NCI-H345 (cell line): ENCODE measurements at places on chromosomes 12 and 14.

DNA sequence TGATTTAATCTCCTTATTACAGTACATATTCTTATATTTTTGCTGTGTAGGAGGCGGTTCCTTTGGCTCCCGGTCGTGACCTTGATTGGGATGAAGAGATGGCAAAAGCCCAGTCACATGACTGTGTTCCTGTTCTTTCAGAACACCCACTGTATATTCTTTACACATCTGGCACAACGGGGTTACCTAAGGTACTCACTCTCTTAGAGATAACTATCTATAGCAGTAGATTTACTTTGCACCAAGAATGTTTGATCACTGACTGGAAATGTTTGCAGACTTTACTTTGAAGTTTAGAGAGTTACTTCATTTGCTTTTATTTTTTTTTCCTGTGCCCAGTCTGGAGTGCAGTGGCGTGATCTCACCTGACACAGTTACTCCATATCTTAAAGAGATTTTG, 65.2 kb downstream of the ACSS3 start:
- DNase-seq = no peak

- no peak for DNase-seq
Observed at GRCh38 chr12:26630546-26631027, 202.4 kb downstream of the ITPR2 start.

GRCh38 chr12:5511644-5512600, 80.0 kb downstream of the NTF3 start:
- DNase-seq = no peak

GRCh38 chr12:56252649-56253048, 5.5 kb downstream of the ANKRD52 start:
- DNase-seq = no peak

DNA sequence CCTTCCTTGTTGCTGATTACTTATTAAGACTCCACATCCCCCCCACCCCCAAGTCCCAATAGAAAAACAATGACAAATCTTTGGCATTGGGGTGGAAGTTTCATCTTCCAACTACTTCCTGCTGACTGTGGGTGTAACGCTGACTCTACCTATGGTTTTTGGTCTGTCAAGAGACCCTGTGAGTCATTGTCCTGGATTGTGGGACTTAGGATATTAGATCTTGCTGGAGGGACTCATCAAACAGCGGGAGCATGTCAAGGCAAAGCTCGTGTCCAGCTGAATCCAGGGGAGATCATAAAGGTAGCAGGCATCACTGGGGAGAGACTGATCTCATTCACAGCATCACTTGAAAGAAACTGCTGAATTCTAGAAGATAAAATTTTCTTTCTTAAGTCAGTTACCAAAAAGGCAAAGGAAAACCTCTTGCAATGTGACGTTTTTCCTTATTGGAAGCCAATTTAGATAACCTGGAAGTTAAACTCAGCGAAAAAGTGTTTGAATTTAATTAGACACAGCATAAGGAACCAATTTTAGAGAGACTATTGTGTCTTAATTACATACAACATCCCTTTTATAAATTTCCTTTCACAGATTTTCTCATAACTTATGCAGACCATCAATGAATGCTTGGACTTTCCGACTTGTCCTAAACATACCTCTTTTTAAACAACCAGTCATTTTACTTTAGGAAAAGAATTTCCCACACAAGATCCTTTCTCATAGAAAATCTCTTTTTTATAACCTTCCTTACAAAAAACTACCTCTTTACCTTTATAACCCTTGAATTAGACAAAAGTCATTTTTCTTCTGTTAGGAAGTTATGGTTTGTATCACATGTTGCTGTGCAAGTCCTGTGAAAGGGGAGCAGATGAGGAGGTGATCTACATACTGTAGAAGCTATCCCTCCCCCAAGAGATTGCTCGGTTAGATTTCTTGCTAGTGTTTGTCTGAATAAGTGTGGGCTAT, 94.6 kb upstream of the SCAF11 start:
- DNase-seq = no peak

DNA sequence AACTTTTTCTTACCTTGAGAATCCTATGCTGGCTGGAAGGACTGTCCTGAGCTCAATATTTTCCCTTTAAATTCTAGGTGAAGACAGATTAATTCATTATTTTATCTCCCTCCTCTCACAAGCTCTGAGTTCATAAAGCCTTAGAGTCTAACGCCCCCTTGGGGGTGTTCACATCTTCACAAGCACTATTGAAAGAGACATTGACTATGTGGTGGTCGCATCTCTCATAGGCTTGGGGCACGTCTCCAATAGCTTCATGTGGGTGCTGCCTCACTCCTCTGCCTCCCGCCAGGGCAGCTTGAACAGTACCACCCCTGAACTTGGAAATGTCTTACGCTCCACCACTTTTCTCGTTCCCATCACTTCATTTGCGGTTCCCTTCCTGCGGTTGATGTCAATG, 106.2 kb downstream of the UNC79 start:
- peak; percentile 5 for DNase-seq

GRCh38 chr14:68880581-68881105, 87.8 kb upstream of the ZFP36L1 start:
- DNase-seq = no peak

DNA sequence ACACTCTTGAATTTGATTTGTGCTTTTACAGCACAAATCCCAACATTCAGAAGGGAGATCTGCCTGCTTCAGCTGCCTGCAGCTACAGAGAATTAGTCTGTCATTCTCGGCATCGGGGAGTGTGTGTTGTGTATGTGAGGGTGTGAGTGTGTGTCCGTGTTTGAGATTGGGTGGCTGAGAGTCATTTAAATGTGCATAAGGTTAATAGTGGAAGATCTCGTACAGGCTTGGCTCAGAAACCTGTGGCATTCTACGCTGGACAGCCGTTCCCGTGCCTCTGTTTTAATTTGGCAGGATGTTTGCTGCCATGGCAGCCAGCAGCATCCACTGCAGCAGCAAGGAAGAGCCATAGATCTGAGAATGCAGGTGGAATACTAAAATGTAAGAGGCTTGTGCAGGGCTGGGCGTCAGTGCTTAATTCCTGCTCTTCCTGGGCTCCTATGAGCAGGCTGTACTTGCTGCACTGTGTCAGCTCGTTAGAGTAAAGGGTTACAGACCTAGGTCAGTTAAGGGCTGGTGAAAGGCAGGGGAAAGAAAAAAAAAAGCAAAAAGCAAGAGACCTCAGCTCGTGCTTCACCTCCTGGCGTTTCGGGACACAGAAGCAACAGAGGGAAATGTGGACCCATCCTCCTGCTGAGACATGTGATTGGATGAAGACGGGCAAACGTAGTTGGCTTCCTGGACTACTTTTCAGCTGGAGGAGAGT, 205.4 kb downstream of the NAV3 start:
- DNase-seq = peak; percentile 34

DNA sequence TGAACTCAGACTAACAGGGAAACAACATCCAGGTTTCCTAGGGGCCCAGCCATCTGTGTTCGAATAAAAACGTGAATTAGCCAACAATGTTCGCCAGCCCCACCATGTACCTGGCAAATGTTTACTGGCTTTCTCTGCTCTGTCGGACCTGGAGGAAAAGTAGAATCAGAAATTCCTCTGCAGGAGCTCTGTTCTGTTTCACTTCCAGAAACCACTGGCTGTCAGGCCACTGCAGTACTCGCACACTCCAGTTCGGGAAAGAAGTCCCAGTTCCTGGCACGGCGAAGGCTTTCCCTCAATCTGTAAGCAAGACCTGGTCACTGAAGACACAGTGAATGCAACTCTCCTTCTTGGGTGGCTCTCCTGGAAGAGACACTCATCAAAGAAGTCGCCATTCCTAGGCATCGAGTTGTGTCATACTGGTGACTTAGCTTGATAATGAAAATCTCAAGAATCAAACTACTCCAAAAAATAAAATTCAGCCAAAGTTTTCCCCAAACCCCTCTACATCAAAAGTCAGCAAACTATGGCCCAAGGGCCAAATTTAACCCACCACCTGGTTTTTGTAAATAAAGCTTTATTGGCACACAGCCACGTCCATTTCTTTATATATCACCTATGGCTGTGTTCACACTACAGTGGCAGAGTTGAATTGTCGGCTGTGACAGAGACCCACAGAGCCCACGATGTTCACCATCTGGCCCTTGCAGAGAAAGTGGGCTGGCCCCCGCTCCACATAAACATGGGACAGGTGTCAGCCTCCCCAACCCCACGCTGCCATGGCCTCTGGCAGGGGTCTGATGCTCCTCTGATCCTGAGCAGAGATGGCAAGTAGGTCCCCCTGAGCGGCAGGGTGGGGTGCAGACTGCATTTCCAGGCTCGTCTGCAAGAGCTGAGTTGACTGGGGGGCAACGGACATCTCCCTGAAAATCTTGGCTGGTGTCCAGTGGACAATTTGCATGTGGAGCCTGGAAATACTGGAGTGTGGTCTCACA, 189.2 kb upstream of the DIO3 start:
- no peak for DNase-seq

- no peak for DNase-seq
Observed at GRCh38 chr14:91283666-91284065, 39.2 kb upstream of the GPR68 start.

DNA sequence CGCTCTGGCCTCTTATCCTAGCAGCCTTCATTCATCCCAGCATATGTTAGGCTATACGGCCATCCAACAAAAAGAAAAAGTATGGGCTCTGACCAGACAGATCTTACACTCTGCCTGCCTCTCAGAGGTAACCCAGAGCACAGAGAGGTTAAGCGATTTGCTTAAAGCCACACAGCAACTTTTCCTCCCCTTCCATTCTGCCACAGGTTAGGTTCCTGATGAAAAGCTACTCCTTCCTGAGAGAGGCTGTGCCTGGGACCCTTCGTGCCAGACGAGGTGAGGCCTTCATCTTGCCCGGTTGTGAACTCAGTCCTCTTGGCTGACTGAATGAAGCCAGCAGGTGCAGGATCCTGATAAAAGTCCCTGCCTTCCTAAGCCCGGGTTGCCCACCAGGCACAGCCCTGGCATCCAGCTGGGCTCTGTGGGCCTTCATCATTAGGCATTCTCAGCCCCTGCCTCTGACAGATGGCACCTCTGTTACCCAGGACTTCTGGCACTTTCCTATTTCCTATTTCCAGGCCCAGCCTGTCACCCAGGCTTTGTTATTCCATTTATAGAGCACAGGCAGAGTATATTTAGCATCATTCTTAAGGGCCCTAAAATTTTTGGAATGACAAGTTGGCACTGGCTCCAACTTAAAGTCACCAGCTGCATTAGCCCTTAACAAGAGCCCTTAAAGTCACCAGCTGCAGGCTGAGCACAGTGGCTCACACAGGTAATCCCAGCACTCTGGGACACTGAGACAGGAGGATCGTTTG, 12.8 kb downstream of the SOAT2 start:
- DNase-seq = no peak

DNA sequence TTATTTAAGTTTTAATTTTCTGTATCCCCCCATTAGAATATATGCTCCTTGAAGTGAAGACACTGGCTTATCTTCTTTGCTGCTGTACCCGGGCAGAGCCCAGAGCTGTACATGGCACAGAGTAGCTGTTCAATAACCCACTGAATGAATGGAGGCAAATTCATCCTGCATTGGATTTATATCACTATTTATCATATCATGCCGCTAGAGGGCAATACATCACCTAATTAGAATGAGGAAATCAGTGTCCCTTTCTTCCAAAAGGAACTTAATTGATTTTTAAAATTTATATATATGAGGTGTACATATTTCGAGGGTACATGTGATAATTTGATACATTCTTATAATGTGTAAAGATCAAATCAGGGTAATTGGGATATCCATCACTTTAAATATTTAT, 89.2 kb upstream of the TMEM260 start:
- DNase-seq = peak; percentile 48

DNA sequence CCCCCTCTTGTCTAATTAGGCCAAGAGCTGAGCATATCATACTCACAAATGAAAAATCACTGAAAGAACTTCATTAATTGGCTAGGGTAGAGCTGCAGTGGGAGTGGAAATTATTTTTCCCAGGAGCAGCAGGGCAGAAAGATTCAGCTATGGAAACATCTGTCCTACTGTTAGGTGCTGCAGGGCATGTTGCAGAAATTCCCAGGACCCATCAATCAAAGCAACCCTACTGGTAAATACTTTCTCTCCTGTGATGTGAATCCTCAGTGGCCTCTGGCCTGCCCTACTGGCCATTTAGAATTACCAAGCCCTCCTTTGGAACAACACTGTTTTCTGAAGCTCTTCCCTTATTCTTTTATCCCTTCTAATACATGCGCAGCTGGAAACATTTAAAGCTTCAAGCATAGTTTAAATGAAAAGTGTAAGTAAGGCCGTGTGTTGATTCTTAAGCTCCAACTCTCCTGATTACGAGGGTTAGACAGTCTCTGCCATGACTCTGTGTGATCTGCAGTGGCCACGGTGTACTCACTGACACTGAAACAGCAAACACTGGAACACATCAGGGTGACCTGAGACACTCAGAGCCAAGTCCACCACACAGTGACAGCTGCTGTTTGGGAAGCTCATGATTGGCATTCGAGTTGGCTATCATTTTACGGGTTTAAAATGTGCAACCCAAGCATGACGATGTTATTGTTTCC, 62.6 kb upstream of the TMCC3 start:
- DNase-seq = no peak

DNA sequence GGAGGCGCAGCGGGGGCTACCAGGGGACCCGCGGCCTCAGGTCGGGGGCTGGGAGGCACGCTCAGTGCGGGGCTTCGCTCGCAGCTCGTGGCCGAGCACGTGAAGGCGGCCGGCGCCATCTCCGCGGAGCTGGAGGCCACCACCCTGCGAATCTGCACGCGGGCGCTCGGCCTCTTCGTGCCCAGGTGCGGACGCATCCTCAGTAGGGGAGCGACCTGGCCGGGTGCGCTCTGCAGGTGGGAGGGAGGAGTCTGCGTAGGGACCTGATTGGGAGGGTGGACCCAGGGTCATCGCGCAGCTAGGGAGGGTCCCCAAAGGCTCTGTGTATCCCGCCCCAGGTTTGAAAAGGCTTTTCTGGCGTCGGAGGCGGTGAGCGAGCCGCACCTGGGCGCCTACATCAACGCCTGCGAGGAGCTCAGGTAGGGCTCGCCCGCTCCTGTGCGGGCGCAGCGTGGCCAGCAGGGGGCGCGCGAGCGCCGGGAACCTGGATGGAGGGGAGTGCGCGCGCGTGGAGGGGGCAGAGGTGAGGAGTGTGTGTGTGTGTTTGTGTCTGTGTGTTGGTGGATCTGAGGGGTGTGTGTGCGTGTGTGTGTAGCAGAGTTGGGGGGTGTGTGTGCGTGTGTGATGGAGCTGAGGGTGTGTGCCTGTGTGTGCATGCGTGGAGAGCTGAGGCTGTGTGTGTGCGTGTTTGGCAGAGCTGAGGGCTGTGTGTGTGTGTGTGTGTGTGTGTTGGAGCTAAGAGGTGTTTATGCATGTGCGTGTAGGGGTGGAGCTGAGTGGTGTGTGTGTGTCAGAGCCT, 10.3 kb downstream of the EXOC3L4 start:
- DNase-seq = peak; percentile 81

DNA sequence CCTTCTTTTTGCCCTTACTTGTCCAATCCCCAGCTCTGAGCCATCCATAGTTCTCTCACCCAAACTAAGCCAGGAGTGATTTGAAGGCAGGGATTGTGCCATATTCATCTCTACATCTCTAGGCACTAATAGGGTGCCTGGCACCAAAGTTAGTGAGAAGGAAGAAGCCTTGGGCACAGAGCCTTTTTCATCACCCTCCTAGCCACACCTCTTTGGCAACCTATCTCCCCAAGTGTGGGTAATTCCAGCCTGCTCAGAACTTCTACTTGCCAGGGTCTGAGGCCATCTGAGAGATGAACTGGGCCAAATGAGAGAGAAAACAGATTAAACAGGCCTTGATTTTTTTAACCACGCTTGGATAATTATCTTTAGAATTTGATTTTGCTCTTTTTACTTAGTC, 61.3 kb downstream of the PHLDA1 start:
- no peak for DNase-seq
